AG04449 (cell line): ENCODE measurements at places on chromosomes 1 and 21.

GRCh38 chr1:150235294-150235851 lies 539 bp downstream of the ANP32E start:
- no peak for DNase-seq

GRCh38 chr1:48676822-48677221 lies 99.9 kb downstream of the BEND5 start:
- no peak for DNase-seq

GRCh38 chr1:209890641-209891330 lies 47.2 kb upstream of the SYT14 start:
- DNase-seq, result no peak

DNA sequence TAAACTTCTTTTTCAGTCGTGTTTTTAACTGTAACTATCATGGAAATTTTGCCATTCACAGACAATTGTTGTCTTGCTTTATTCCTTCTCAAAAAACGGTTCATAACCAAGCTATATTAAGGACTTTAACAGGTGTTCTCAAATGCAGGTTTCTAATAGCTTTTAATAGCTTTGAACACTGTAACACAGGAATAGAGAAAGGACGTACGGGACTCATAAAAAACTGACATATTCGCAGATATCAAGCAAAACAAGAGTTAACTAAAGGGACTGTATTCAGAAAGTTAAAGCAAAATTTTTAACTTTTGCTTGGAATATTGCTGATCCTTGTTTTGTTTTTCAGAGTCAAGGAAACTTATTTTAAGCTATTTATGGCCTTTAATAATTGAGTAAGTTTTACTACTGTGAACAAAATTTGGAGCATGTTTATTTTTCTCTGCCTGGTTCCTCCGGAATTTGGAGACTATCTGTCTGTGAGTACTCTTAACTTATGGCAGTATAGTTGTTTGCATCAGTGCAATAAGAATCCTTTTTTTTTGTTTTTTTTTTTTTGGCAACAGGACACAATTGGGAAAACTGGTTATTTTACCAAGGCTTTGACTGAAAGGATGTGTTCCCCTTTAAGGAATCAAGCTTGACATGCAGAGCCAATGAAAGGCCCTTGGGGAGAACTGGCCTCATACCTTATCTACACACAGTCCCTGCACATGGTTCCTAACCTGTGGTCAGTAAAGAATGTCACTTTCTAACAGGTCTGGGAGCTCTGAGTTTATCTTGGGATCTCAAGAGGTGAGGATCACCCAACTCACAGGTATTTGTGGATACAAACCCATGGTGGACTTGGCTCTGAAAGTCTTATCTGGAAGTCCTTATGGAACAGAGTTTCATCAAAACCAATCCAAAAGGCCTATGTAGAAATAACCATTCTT lies 5.8 kb upstream of the CD46 start:
- no peak for DNase-seq

GRCh38 chr1:164707868-164708331 lies 148.9 kb downstream of the PBX1 start:
- DNase-seq, result peak; percentile 42

GRCh38 chr1:72177711-72178110 lies 104.6 kb downstream of the NEGR1 start:
- no peak for DNase-seq

DNA sequence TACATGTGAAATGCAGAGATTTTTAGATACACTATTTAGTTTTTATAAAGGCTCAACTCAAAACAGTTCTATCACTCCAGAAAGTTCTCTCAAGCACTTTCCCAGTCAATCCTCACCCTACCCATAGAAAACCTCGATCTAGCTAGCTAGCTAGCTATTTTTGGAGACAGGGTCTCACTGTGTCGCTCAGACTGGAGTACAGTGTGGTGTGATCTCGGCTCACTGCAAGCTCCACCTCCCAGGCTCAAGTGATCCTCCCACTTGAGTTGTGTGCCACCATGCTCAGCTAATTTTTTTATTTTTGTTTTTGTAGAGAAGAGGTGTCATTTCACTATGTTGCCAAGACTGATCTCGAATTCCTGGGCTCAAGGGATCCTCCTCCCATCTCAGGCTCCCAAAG lies 236.9 kb downstream of the RERE start:
- no peak for DNase-seq

- DNase-seq, result no peak
Measured at GRCh38 chr1:168271636-168272035, 9.0 kb upstream of the TBX19 start.

- no peak for DNase-seq
Measured at GRCh38 chr1:36084497-36085115, 712 bp downstream of the TEKT2 start.

- no peak for DNase-seq
Measured at GRCh38 chr1:38500352-38500751, 359.2 kb downstream of the RRAGC start.

- no peak for DNase-seq
Measured at GRCh38 chr21:44518686-44519085, 21.3 kb downstream of the KRTAP10-1 start.

DNA sequence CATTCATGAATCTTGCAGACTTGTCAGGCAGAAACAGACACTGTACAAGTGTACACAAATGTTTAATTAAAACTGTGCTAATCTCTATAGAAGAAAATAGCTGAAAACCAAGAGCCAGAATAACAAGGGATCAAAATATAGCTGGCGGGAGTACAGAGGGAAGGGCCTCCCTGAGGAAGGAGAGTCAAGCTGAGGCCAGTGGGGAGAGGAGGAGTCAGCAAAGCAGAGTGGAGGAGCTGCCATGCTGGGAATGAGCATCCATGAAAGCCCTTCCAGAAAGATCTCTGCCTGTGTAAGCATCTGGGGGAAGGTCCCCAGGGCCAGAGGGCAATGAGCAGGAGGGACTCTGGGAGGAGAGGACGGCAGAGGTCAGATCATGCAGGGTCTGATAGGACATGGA lies 15.1 kb downstream of the SLAMF8 start:
- DNase-seq, result no peak

DNA sequence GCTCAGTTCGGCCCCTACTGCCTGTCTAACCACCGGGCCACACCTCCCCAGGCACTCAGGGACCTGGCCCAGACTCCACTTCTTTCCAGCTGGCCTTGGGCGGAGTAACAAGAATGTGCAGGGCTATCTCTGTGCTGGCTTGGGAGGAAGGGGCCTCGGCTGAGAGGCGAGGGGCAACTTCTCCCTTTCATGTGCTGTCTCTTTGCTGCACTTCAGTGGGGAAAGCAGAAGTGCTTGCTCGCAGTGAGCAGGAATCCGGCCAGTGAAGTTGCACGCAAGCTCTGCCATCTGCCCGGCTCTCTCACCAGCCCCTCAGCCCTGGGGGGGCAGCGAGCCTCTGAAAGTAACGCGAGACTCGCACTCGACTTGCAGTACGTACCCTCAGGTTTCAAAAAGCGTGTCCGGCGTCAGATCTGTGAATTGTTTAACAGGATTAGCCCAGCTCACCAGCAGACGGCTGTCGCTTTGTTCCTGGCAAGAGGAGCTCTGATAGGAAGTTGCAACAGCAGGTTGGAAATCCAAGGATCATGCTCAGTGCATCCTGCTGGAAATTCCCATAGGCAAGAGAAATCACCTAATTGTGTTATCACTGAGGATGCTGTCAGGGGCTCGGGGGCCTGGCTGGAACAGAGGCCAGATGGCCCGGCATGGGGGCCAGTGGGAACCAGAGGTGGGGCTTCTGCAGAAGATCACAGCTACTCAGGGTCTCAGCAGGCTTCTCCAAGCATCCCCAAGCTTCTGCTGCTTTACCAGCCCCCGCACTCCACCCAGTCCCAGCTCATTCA lies 221.1 kb downstream of the NPHP4 start:
- DNase-seq, result no peak

GRCh38 chr1:206036663-206037455 lies 13.2 kb upstream of the CTSE start:
- DNase-seq, result no peak

GRCh38 chr1:21331752-21332478 lies 41.7 kb upstream of the ECE1 start:
- no peak for DNase-seq

DNA sequence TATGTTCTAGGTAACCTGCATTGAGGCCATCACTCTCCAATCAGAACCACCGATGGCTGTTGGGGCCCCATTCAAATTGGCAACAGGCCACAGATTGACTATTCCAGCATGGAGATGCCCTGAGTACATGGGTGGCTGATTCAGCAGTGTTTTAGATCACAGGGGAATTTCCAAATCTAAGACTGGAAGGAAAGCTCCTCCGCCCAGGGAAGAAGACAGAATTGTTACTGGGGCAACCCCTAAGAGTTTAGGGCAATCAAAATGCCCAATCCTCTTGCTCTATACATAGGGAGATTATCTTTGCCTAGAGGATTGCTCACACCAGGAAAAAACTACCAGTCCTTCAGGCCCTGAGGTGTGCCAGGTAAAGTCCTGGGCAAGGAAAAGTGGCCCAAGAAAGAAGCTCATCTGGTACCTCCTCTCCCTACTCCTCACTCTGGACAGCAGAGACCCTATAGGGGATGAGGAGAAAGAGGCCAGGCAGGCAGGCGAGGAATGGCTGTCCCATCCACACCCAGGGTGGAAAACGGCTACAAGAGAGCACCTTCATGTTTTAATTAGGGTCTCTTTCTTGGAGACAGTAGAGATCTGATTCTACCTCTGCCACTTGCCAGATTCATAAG lies 5.8 kb downstream of the S100A8 start:
- no peak for DNase-seq

DNA sequence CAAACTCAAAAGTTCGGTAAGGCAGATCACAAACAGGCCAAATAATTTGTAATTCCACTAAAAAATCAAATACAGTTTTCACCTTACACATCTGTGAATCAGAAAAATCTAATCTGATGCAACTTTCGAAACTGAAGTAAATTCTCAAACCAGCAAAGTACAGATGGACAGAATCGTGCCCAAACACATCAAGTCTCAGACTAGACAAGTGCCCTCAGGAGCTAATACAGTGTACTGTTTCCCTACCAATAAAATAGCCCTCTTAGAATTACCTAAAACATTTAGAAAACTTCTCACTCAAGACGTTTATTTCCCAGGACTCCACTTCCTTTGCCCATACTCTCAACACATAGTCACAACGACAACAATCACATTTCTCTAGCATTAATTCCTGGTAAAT lies 134.2 kb downstream of the SMYD2 start:
- DNase-seq, result no peak

- no peak for DNase-seq
Measured at GRCh38 chr1:242670019-242670418, 145.5 kb upstream of the PLD5 start.

- no peak for DNase-seq
Measured at GRCh38 chr1:206685334-206685768, 646 bp downstream of the MAPKAPK2 start.
